ENCODE measurements at places on chromosomes 4 and X. TPM values are rescaled to one million over a fixed set of nuclear protein-coding genes. Genes with fewer than 3 reads are reported as not detected.

GRIA3 gene
- polyA plus RNA-seq = 2.6 TPM

ZMAT1 gene
- polyA plus RNA-seq = 4.7 TPM

FAM184B gene
- 6.6 TPM for polyA plus RNA-seq

GPR143 gene
- 0.46 TPM for polyA plus RNA-seq

TRPC5OS gene
- 0.20 TPM for polyA plus RNA-seq
